ENCODE measurements at places on chromosomes 13 and 19.
A peak's percentile ranks its signal among the peaks of the same experiment; 100 is the strongest.

GRCh38 chr13:59451236-59451635, 712.5 kb downstream of the DIAPH3 start:
- no peak for DNase-seq

- DNase-seq = no peak
Observed at GRCh38 chr13:90950160-90950559, 397.3 kb upstream of the MIR17HG start.

DNA sequence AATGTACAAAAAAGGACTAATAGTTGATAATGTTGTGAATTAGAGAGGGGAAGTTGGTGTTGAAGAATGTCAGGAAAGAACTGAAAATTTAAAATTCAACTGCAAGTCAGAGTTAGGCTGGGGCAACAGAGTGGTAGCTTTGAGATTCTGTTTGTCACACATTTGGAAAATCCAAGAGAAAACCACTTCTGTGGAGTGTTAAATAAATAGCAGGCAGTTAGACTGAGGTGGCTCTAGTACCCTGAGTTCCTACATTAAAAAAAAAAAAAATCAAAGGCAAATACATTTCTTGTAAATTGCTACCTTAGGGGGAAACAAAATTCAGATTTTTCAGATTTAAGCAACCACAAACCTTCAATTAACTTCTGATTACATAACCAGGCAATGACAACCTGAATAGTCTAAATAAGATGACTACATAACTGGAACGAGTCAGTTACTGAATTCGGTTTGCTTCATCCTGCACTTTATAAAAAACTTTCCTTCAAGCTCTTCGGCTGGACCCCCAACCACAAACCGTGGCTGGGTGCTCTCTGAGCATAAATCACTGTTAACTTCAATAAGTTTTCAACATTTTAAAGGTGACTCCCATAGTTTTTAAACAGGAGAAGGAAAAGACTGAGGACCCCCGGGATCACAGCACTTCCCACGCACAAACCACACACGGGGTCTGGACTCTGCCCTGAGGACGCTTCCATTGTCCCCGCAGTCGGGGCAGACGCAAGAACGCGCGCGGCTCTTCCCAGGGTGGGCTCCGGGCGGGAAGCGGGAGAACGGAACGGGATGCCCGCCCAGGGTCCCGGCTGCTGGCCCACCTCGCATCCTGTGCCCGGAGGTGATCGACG, 725 bp downstream of the ZNF682 start:
- DNase-seq = no peak

DNA sequence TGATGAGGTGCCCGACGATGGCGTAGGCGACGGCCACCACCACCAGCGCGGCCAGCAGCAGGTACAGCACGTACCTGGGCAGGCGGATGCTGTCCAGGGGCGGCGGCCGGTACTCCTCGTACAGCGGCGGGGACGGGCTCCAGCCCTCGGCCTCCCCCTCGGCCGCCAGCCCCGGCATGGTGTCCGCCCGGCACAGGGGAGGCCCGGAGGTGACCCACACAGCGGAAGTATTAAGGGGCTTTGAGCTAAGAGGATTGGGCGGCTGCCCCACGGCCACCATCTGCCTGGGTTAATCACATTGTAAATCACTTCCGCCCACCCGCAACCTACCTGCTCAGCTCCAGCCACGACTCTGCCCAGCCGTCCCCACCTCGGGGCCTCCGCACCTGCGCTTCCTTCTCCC, at the start of gene SMIM44:
SMIM44 (minus strand) TSS at position 216 of the 403 bp plus-strand sequence; CDS start at position 178, 38 bp downstream.
- no peak for DNase-seq

GRCh38 chr19:35495107-35496064, 5.1 kb upstream of the KRTDAP start:
- DNase-seq = peak; percentile 70

GRCh38 chr19:28519952-28520861, 692.7 kb downstream of the UQCRFS1 start:
- no peak for DNase-seq

- DNase-seq = no peak
Observed at GRCh38 chr13:28583651-28584091, 75.3 kb upstream of the POMP start.

GRCh38 chr13:26952551-26953143, 192.1 kb upstream of the GPR12 start:
- DNase-seq = no peak

GRCh38 chr13:99969919-99970650, 1.5 kb downstream of the ZIC5 start:
- no peak for DNase-seq

- DNase-seq = no peak
Observed at GRCh38 chr19:58498316-58499020, 13.3 kb downstream of the SLC27A5 start.

- no peak for DNase-seq
Observed at GRCh38 chr19:897442-898039, 4.3 kb downstream of the RNU6-9 start.

DNA sequence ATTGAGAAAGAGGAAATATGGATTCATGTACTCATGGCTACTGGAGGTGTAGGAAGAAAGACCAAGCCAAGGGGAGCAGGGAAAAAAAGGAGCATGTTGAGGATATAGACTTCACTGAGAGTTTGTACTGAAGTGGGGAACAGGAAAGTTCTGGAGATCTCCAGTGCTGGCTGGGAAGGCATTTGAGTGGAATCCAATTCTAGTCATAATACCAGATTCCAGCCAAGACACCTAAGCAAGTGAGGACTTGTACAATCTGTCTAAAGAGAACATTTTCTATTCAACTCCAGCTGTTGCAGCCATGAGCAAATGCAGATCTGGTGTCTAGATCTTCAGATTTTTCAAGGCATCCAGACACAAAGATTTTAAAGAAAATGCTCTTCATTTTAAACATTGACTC, 412.5 kb downstream of the OXGR1 start:
- DNase-seq = no peak

DNA sequence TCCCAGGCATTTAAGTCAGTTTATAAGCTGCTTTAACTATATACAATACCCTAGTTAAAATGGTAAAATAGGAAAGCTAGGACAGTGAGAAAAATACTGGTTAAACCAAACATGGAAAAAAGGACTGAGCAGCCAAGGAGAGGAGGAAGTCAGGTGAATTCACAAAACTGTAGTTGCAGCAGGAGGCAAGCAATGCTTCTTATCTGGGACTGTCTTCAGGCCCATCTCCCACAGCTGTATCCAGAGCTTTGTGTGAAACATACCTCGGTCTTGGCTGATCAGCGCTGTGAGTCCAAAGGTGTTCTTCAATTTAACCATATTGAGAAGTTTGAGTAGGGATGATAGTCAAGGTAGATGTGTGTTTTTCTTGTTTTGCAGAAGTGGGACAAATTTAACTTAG, 15.7 kb upstream of the SUPT20H start:
- no peak for DNase-seq
